ENCODE measurements at places on chromosomes 6 and 20.

- no peak for DNase-seq
Observed at GRCh38 chr6:158646023-158646910, 1.7 kb upstream of the DYNLT1 start.

- DNase-seq, result no peak
Observed at GRCh38 chr6:77468939-77469338, 5.6 kb upstream of the HTR1B start.

- DNase-seq, result no peak
Observed at GRCh38 chr6:2865694-2866151, 24.1 kb upstream of the SERPINB1 start.

- DNase-seq, result no peak
Observed at GRCh38 chr6:131103296-131103695, 32.0 kb upstream of the AKAP7 start.

GRCh38 chr6:111806561-111807497 lies 66.4 kb downstream of the FYN start:
- DNase-seq, result no peak

GRCh38 chr20:57270204-57270984 lies 4.0 kb upstream of the BMP7 start:
- no peak for DNase-seq

- DNase-seq, result no peak
Observed at GRCh38 chr6:16740097-16740496, 21.2 kb downstream of the ATXN1 start.

DNA sequence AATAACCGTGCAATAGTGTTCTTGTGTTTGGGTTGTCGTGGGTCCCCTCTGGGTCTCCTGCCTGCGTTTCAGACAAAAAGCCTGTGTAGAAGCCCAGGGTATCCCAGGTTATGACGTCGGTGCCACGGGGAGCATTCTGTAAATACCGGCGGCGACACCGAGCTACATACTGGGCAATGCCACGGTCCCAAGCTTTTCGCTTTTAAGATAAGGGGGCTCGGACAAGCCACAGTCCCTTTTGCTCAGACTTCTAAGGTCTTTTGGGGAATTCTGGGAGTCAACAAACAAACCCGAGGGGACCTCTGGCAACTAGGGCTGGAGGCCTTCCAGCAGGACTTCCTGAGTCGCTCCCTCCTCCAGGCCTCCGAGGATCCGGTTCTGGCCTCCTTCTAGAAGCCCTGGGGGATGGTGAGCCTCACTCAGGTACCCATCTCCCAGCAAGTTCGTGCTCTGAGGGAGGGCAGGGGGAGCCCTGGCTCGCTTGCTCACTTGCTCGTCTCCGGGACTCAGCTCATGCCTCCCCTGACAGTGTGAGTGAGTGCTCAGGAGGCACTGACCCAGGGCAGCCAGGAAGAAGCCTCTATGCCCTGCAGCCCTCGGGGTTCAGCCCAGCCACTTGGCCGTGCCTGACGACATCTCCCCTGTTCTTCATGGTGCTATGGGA lies 62.4 kb upstream of the MRPS10 start:
- DNase-seq, result no peak

GRCh38 chr6:17392978-17393891 lies at the start of gene CAP2:
TSS of gene CAP2 (plus strand) at chr6:17393595. CDS start at chr6:17421556, 27,961 bp downstream.
- no peak for DNase-seq

DNA sequence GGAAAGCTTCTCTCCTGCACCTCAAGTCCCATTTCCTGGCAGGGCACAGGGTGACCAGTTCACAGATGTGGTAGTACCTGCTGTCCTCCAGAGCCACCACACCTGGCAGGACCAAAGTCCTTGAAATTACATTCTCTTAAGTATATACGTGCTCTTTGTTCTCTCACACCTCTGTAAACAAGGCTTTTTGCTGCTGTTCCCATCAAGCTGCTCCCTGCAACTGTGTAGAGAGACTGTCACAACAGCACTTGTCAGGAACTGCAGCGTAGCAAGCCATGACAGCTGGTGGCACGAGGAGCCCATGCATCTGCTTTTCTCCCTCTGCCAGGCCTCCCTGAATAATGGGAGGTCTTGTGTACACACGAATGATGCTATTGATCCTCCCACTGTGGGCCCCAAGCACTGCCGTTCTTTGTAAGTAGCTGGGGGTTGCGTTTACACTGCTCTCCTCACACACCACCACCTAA lies 431.8 kb downstream of the CD83 start:
- DNase-seq, result no peak

DNA sequence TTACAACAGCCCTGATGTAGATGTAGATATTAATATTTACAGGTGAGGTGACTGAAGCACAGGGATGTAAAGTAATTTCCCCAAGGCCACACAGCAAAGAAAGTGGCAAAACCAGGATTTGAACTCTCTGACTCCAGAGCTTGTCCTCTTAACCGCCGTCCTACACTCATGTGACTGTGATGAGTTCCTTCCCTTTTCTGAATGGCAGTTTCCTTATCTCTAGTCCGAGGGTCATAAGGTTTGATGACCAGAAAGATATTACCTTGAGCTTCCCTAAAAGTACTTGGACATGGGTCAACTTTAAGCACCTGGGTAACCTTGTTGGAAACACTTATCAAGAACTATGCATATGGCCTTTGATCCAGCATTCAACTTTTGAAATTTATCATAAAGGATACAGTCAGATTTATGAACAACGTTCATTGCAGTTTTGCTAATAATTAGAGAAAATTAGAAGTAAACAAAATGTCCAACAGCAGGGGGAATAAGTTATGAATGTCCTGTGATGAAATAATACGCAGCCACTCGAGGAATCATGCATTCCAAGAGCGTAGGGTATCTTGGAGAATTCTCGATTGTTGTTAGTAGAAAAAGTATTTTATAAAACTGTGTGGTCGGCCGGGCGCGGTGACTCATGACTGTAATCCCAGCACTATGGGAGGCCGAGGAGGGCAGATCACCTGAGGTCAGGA lies 2.3 kb upstream of the TLDC2 start:
- no peak for DNase-seq

DNA sequence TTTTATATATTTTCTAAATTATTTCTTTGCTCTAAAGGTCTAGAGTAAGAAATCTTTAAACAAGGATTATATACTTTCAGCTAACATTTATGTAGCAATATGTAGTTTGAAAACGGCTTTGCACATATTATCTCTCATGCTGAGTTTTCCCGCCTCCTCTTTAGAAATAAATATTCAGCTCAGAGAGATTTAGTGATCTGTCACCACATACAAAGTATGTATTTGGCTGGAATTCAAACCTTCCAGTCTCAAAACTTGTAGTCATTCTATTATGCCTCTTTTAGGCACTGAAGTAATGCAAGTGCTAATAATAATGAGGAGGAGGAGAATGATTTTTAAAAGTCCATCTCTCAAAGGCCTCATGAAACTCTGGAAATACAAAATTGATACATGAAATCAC lies 525.0 kb downstream of the GRIK2 start:
- no peak for DNase-seq

GRCh38 chr6:151063352-151063751 lies 176.4 kb upstream of the AKAP12 start:
- DNase-seq, result no peak

DNA sequence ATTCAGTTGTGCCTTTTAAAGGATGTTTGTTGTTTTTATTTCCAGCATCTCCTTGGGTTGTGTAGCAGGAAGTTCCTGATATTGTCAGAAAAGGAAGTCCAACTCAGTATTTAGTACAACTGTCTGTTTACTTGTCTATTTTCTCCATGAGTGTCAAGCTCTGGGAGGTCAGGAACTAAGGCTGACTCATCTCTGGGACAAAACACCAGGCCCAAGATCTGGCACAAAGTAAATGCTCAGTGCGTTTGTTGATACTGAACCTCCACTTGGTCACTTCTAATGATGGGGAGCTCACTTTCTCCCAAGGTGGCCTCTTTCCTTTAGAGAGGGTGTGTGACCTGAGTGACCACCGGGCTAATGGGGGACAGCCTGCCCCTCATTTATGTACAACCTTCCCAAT lies 12.6 kb upstream of the PIGU start:
- DNase-seq, result no peak

GRCh38 chr6:1104988-1105670 lies 206.8 kb upstream of the FOXQ1 start:
- no peak for DNase-seq

- DNase-seq, result no peak
Observed at GRCh38 chr6:106116125-106116832, 30.1 kb downstream of the PRDM1 start.

DNA sequence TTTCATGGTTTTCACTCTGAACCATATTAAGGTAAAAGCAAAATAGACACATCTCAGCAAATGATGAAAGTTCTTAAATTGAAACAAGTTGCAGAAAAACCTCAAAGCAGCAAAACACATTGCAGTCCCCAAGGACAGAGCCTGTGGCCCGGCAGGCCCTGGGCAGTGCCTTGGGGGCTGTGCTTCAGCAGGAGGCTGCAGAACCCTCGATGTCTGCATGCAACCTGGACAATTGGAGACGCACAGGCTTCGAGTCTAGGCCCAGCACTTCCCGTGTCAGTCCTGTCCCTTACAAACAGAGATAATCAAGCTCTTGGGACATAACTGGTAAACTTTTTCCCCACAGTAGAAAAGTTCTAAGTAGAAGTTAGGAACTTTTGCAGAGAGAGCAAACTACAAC lies 9.2 kb downstream of the PYGB start:
- DNase-seq, result no peak

DNA sequence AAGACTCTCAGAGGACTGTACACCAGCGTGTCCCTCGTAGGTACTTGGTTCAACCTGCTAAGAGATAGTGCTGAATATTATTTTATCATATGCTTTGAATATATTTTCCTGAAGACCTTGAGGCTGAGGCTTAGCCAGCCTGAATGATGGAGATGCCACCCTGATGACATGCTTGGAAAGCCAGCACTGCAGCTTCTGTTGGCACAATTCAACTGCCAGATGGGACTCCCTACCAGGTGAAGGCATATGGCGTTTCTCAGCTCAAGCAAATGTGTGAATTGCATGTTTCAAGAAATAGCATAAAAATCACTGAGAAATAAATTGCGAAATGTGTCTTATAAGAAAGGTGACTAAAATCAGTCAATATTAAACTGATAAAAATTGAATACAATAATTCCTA lies 228.1 kb upstream of the CST7 start:
- DNase-seq, result no peak

- no peak for DNase-seq
Observed at GRCh38 chr6:6569811-6570164, 18.7 kb upstream of the LY86 start.

GRCh38 chr6:105607636-105608621 lies 205.0 kb upstream of the PREP start:
- no peak for DNase-seq

GRCh38 chr6:30042914-30043313 lies 18.2 kb upstream of the POLR1H start:
- DNase-seq, result no peak

GRCh38 chr20:32064667-32065066 lies 12.6 kb downstream of the HCK start:
- no peak for DNase-seq

- DNase-seq, result no peak
Observed at GRCh38 chr20:4021906-4022305, 6.5 kb upstream of the RNF24 start.

GRCh38 chr20:56859039-56859800 lies 230.1 kb downstream of the TFAP2C start:
- DNase-seq, result no peak

DNA sequence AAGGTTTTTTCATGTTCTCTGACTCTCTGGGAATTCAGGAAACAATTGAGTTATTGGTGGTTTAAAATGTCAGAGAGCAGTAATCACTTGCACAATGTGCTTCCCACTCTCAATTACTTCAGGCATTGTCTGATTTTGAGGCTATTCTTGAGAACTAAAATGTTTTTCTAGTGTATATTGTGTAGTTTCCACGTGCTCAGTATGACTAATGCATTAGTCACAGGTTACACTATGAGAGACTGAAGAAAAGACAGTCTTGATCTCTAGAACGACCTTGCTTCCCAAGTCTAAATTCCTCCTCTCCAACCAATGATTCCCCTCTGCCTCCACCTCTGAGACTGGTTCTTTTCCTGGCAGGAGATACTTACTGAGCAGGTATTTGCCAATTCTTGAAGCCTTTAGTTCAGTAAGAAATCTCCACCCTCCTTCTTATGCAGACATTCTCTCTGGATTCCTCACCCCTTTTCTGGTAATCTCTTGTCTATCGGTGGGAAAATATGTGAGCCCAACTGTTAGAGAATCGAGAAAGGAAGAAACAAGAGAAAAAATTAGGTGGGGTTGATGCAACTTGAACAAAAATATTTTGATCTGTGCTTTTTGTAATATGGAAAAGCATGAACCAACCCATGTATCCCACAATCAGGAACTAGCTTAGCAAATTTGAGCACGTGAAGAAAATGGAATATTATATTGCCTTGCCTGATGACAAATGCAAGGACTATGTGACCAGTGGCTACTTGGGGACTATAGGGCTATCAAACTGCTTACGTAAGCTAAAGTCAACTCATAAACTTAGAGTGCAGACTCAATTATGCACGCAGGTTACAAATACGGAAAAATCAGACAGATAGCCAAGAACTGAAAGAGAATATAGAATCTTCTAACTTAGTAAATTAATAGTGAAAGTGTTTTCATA lies 61.1 kb upstream of the SLC22A16 start:
- no peak for DNase-seq

DNA sequence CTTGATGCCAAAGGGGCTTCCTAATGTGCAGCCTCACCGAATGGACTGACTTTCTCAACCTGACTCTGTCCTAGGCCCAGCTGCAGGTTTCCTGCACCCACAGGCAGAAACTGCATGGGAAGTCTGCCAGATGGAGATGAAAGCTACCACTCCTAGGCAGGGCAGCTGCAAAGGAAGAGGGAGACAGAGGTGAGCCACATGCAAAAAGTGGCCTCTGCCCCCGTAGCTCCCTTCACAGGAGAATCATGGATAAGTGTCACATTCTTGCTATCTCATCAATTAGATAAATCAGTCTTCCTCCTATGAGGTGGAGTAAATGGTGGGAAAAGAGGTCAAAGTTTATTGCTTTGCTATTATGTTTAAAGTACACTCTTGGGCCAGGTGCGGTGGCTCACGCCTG lies 191.3 kb downstream of the ALDH8A1 start:
- DNase-seq, result no peak

- no peak for DNase-seq
Observed at GRCh38 chr6:122623279-122623678, 13.1 kb downstream of the PKIB start.
